ENCODE measurements at places on chromosomes 1 and 21.

DNA sequence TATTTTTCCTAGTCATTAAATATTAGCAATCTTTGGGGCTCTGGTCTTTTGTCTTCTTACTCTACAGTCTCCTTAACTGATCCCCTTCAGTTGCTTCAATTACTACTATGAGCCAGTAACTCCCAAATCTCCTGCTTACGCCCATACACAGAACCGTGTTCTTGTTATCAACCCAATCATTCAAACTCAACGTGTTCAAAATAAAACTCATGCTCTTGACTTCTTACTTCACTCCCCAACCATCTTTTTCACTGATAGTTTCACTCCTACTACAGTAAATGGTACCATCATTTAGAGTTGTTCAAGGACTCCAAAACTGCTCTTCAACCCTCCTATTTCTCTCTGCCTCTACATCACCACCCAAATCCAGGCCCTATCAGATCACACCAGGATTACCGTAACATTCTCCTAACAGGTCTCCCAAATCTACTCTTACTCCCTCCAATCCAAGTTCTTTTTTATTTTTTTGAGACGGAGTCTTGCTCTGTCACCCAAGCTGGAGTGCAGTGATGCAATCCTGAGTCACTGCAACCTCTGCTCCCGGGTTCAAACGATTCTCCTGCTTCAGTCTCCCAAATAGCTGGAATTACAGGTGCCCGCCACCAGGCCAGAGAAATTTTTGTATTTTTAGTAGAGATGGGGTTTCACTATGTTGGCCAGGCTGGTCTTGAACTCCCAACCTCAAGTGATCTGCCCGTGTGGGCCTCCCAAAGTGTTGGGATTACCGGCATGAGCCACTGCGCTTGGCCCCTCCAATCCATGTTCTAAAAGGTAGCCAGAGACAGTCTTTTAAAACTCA, 3.0 kb downstream of the YARS1 start:
- no peak for DNase-seq

GRCh38 chr21:33055991-33056390, 13.9 kb upstream of the OLIG1 start:
- DNase-seq, result no peak

DNA sequence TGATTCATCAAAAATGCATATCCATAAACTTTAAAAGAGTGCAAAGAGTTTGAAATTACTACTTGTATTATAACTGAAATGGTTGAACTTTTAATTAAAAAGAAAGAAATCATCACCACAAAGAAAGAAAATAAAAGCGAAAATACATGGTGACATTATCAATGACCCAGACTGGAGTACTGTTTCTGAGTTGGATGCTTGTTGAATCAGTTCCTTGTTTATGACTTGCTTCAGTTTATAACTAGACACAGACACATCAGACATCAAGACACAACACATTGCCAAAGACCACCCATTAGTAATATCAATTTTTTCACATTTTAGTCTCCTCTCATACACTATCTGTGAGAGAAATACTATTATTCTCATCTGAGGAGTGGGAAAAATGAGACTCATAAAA, 293.0 kb downstream of the MRPL39 start:
- DNase-seq, result no peak

- no peak for DNase-seq
These were observed 21.7 kb downstream of the ECE1 start for GRCh38 chr1:21268281-21269239.

GRCh38 chr1:8013399-8013798, 12.7 kb downstream of the ERRFI1 start:
- DNase-seq, result no peak

DNA sequence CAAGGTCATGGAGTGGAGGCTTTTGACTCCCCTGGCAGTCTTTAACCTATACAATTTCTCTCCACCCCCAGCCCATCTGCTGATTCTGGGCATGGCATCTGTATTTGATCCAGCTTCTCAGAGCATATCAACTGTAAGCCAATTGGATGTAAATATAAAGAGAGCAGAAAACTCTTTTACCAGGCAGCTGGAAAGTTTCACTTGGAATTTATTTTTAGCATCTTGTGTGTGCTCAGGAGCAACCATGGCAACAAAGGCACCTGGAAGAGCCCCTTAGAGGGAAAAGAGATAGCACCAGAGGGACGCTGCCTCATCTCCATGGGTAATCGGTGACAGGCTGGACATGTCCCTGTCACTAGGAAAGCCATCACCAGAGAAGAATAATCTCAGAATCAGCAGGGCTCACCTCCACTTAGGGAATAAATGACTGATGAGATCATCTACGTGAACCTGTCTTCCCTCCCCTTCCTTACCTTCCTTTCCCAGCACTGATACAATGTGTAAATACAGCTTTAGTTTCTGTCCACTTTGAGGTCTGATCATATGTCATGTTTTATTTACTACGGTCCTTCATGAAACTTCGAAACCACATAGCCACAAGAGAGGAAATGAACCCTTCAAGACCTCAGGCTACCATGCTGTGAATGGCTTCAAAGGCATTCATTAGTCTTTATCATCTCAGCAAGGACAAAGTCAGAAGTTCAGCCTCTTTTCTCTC, 25.3 kb upstream of the SIPA1L2 start:
- DNase-seq, result peak; percentile 66
